ENCODE measurements at places on chromosomes 16 and 17. TPM values are rescaled to one million over a fixed set of nuclear protein-coding genes. Genes with fewer than 3 reads are reported as not detected.

- ATAC-seq, result no peak
Measured at GRCh38 chr17:13415871-13416416, 185.8 kb downstream of the HS3ST3A1 start.

- ATAC-seq, result no peak
Measured at GRCh38 chr16:53892155-53892554, 188.2 kb downstream of the FTO start.

Gene PRAC2
- not detected for total RNA-seq

DNA sequence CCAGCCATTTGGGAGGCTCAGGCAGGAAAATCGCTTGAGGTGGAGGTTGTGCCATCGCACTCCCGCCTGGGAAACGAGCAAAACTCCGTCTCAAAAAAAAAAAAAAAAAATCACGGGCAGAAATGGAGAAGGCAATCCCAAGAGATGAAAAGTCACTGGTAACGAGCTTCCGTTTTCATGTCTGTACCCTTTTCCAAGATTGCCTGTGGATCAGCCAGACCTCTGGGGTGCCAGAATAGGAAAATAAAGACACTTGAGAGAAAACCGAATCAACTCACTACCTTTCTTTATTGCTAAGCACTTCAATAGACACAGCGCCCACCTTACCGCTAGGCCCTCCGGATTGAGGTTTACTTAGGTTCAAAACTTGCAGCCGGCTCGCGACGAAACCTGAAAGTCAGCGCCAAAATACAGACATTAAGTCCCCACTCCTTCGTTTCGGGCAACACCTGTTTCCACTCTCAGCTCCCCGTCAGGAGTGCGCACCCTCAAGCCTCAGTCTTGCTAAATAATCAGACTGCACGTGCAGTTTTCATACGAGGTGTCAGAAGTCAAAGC is 970 bp upstream of the TRAF7 start:
- ATAC-seq, result no peak

DNA sequence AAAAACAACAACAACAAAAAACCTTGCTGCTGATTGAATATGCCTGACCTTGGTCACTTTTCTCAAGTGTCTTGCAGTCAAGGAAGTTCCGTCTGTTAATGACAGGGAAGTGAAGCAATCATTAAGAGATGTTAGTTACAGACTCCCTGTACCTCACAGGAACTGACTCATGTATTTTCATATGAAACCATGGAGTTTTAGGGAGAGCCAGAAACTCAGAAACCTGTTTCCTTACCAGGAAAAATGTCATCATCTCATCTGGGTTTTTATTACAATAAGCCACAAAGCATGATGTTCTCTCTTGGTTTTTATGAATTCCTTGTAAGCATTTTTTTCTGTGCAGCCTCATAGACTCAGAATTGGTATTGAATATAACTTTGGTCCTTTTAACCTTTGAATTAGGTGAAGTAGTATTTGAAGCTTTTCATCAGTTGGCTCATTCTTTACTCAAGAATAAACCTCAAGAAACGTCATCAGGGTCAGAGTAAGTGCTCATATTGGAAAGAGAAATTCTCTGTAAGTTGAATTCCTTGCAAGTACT is 10.3 kb downstream of the LYRM1 start:
- peak; percentile 75 for ATAC-seq

Gene ZNF652
- total RNA-seq, result 72.7 TPM
